ENCODE measurements at places on chromosomes 12 and 14.
A peak's percentile ranks its signal among the peaks of the same experiment; 100 is the strongest.

- DNase-seq = no peak
Observed at GRCh38 chr14:33836900-33837577, 113.8 kb downstream of the EGLN3 start.

- DNase-seq = no peak
Observed at GRCh38 chr14:39217214-39217879, 16.4 kb upstream of the MIA2 start.

GRCh38 chr14:92670160-92670559, 78.3 kb downstream of the LGMN start:
- no peak for DNase-seq

GRCh38 chr14:79328863-79329262, 882.4 kb downstream of the DIO2 start:
- DNase-seq = no peak

- DNase-seq = no peak
Observed at GRCh38 chr12:8907513-8907912, 6.8 kb upstream of the PHC1 start.

DNA sequence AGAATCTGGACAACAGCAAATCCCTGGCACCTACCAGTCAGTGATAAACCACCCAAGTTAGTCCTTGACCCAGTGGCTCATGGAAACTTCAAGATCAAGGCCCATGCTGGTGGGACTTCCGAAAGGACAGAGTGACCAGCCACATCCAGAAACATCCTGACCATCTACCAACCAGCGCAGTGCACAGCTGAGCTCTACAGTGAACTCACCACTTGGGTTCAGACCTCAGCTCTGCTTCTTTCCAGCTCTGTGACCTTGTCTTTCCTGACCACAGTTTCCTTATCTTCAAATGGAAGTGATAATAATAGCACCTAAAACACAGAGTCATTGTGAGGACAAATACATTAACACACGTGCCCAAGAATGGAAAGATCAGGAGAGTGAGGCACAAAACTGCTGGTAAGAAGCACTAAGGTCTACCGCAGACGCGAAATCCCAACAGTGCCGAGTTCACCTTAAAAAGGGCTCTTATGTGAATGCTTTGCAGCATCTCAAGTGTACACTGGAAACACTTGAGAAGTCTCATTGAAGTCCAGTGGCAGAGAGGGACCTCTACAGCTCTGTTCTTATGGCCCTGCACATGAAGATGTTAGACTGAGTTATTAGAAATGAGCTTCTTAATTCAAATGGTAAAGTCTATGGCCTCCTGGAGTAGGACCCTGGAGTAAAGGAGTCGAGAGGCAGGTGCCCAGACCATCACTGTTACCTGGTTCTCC, 128.8 kb downstream of the CCDC60 start:
- no peak for DNase-seq

DNA sequence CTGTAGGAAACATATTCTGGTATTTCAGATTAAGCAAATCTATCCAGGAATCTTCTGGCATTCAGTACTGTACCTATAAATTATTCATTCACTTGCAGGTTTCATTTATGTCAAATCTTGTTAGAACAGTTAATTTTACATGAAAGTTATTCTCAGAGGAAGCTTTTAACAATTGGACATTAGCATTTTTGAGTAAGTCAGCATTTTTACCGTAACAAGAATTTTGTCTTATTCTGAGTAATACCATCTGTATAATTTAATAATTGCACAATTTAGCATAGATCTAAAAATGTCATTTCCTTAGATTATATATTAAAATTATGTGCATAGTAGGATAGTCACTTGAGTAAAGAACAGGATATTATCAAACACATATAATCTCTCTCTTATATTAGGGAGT, 764.8 kb upstream of the LRFN5 start:
- DNase-seq = no peak

DNA sequence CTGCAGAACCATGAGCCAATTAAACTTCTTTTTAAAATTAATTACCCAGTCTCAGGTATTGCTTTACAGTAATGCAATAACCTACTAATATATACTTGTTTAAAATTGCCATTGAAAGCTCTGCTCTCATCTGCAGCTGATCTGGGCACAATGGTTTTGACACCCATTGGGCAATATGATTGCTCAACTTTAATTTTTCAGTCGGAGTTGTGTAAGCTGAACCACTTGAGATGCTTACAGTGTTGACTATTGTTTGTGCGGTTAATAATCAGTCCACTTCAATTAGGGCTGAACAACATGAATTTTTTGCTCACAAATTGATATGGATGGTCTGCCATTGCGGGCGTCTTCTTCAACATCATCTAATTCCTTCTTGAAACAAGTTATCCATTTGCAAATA, 18.0 kb upstream of the OR4K5 start:
- DNase-seq = no peak

- DNase-seq = peak; percentile 84
Observed at GRCh38 chr12:124745891-124746570, 117.6 kb downstream of the SCARB1 start.

- DNase-seq = peak; percentile 85
Observed at GRCh38 chr12:124233041-124233796, 61.7 kb upstream of the RFLNA start.

DNA sequence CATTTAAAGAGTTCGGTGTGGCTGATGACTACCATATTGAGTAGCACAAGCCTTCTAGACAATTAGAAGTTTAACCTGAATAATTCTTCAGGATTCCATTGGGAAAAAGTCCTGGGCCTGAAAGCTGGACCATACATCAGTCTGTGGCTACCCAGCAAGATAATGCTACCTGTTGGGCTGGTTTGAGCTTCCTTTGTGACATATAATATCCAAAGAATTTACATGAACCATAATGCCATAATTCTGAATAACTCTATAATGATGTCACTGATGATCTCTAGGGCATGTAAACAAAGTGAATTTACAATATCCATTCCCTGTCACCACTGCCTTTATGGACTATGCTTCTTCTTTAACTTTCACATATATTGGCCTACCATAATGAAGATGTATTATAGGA, 3.8 kb upstream of the YBX3 start:
- no peak for DNase-seq

- DNase-seq = peak; percentile 76
Observed at GRCh38 chr12:116346741-116347140, 69.2 kb upstream of the MED13L start.

- no peak for DNase-seq
Observed at GRCh38 chr12:94875525-94875924, 128.0 kb downstream of the NDUFA12 start.

GRCh38 chr12:77104792-77105191, 39.4 kb upstream of the E2F7 start:
- no peak for DNase-seq

DNA sequence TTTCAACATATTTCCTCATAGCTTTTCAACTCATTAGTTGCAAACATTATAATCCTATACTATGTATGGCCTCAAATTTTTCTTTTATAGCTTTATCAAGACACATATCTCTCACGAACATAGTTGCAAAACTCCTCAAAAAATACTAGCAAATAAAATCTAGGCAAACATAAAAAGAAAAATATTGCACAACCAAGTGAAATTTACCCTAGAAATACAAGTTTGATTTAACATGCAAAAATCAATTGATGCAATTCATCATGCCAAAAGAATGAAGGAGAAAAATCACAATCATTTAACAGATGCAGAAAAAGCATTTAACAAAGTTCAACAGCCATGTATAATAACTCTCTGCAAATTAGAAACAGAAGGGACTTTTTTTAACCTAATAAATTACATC, 33.3 kb upstream of the KCNH5 start:
- no peak for DNase-seq

DNA sequence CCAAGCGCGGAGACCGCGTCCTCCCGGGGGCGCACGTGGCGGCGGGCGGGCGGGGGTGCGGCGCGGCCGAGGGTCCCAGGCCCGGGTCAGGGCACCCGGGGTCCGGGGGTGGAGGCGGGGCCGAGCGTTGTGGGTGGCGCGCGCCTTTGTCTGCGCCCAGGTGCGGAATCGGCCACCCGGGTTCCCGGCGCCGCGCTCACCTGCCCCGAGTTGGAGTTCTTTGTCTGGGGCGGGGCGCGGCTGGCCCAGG, 50.1 kb downstream of the LRCOL1 start:
- DNase-seq = no peak

DNA sequence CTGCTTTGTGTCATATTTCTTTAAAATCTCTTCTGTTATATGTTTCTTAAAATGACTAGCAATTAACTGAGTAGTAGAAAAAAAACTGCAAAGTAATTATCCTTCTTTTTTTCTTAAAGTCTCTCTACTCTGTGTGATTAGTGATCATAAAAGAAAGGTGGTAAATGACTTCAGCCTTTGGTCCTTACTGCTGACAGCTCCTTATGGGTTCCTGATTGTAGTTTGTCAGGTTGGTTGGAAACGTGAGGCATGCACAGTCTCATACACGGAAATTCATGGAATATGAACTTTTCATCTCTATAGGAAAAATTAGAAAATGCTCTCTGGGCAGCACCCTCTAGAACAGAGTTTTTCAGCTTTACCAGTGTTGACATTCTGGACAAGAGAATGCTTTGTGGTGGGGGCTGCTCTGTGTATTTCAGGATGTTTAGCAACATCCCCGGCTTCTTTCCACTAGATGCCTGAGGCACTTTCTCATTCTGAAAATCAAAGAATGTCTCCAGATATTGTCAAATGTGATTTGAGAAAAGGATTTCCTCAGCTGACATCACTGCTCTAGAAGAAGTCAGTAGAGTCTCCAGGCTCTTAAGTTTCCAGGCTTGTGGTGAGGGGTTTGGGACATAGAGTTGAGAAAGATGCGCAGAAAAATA, 121.0 kb downstream of the PIK3C2G start:
- DNase-seq = peak; percentile 62

DNA sequence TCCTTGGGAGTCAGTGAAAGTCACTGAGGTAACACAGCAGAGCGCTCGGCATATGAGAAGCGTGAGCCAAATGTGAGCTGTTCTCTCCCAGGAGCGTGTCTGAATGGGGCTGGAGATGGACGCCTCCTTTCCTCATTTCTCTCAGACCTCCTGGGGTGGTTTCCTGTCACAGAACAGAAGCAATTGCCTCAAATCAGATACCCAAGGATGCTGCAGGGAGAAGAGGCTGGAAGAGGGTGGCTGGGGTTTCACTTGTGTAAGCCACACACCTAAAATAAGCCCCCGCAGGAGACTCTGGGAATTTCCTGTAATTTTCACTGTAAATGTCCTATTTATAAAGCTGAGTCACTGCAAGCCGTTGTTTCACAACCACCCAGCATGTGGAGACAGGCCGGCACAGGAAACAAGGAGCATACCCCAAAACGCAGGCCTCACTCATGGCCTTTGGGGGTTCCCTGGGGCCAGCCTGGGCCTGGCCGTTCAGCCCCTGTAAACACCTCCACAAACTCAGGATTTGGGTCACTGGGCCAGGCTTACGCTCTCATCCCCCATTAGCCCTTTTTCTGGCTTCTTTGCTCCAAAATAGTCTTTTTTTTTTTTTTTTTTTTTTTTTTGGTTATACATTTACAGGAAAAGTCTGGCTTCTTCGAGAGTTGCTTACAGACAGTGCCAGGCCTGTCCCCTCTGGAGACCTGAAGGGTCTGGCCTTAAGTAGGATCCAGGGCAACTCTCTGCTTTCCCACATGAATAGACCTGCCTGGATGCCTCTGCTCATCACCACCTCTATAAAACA, 55.3 kb downstream of the VCPKMT start:
- DNase-seq = peak; percentile 93

GRCh38 chr12:56989861-56990610, 16.3 kb downstream of the ZBTB39 start:
- no peak for DNase-seq

GRCh38 chr12:27940756-27941402, 31.7 kb downstream of the PTHLH start:
- DNase-seq = peak; percentile 87
